ENCODE measurements at places on chromosomes 11 and 22. TPM values are rescaled to one million over a fixed set of nuclear protein-coding genes. Genes with fewer than 3 reads are reported as not detected.

DNA sequence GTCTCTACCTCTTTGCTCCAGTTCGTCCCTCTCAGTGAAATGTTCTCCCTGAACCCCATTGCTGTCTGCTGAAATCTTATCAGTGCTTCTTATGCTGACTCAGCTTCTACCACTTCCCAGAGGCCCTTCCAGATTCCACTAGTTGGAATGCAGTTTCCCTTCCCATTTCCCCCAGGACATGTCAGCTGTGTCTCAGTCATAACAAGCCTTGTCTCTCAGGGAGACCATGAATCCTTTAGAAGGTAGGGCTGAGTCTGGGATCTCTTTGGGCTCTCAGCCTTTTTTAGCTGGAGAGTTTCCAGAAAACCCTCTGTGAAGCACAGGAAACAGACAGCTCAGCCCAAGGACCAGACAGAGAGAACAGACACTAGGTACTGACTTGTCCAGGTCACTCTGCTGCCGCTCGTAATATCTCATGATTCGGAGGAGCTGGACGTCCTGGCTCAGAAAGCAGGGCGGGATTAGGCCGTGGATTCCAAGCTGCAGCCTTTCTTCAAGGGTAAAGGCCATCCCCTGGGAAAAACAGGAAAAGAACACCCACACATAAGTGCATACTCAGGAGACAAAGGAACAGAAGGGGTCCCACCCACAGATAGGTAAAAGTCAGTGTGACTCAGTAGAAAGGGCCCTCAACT is 113.0 kb downstream of the ME3 start:
- peak; percentile 68 for DNase-seq

GRCh38 chr11:132158091-132158490 is 787.7 kb downstream of the NTM start:
- no peak for DNase-seq

DNA sequence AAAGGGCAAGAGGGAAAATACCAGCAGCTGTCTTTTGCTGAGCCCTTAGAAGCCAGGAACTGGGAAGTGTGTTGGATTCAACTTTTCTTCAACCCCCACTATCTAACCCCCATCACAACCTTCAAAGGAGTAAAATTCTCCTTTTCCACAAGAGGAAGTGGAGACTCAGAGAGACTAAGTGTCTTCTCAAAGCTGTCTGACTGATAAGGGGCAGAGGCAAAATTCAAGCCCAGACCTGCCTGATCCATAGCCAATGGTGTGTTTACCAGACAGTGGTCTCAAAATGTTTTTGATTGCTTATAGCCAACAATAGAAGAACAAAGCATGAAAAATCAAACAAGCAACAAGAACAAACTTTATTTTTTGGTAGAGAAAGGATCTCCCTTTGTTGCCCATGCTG is 707.0 kb downstream of the NTM start:
- no peak for DNase-seq

DNA sequence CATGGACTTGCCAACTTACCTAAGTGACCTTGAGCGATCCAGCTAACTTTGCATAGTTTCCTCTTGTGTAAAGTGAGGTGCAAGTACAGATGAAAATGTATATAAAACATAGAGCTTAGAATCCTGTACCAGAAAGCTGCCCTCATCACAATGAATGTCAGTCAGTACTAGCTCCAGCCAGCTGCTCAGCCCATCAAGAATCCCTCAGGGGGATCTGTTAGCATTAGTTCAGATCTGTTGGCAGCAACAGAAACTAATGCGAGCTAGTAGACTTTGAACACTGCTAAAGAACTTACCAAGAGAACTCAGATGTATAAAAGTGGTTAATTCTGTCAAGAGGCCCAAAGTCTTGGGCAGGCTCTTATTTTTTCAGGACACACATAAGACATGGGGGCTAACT is 6.3 kb upstream of the C11orf91 start:
- no peak for DNase-seq

GRCh38 chr11:104254347-104254746 is 90.4 kb upstream of the PDGFD start:
- peak; percentile 31 for DNase-seq

- no peak for DNase-seq
Measured at GRCh38 chr11:952406-953385, 27.0 kb downstream of the AP2A2 start.

GRCh38 chr11:13261591-13262061 is 16.0 kb upstream of the BMAL1 start:
- DNase-seq, result peak; percentile 96

DNA sequence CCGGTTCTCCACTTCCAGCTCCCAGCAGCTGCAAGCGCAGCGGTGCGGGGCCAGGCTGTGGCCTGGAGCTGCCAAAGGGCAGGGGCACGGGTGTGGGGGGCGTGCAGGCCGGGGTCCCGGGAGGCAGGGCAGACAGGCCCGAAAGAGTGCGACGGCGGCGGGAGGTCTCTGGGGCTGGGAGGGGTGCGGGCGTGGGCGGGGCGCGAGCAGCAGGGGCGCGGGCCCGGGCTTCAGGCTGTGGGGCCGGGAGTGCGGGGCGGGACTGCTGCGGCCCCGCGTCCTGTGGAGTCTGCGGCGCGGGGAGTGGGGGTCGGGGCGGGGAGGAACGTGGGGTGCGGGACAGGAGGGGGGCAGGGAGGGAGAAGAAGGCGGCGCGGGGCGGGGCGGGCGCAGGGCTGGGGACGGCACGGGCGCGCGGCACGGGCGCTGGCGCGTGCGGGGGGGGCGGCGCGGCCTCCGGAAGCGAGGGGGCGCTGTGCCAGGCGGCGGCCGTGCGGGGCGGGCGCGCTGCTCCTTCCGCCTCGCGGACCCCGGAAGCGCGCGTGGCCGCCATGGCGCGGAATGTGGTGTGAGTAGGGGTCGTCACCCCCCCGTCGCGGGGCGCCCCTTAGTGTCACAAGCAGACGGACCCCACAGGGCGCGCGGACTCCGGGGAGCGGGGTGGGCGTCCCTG is at the start of gene MRPL23:
Gene MRPL23, plus strand, starts transcription at position 521 of the 673 bp plus-strand sequence. Its CDS starts 31 bp downstream, at position 552.
- no peak for DNase-seq

DNA sequence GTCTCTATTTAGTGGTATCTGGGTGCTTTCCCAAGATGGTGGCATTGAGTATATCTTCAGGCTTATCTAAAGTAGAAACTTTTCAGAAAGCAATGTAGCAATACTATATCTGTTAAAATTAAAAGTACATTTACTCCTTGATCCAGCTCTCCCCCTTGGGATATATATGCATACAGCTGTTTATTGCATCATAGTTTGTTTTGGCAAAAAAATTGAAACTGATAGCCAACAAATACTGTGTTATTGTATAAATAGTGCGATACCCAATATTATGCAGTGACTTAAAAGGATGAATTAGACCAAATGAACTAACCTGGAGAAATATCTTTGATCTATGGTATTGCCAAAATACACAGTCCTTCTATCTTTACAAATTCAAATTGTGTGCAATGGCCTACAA is 8.4 kb upstream of the OR10A3 start:
- DNase-seq, result no peak

- DNase-seq, result no peak
Measured at GRCh38 chr11:46719048-46719542, at the start of gene F2. TSS of gene F2 (plus strand) at chr11:46719213. CDS start at chr11:46719236, 23 bp downstream.

DNA sequence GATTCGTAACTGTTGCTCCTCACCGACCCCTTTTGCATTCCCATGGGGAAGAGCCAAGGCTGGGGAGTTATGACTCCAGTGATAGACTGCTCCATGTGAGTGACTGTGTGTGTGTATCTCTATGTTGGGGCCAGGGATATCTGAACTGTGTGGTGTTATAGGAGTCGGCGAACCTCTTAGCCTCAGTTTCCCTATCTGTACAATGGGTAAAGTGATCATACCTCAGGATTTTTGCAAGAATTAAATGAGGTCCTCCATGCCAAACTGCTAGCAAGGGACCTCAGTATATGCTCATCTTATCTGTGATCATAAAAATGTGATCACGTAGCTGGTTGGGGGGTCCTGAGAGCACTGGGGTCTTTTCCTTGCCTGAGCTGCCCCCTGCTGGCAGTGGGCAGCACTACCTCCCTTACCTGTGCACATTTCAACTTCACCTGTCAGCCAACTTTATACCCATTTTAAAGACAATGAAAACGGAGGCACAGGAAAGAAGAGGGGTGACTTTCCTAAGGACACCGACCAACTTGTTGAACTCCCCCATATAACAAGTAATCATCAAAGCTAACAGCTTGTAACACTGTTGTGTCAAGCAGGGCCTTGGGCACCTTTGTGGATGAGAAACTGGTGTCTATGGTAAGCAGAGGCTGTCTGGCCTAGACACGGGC is 1.4 kb upstream of the DPP3 start:
- DNase-seq, result no peak

- DNase-seq, result no peak
Measured at GRCh38 chr22:27654546-27655445, 146.8 kb downstream of the MN1 start.

- peak; percentile 36 for DNase-seq
Measured at GRCh38 chr11:5004424-5005274, 10.0 kb downstream of the OR51L1 start.

GRCh38 chr22:27207266-27207665 is 549.9 kb downstream of the MIAT start:
- no peak for DNase-seq

DNA sequence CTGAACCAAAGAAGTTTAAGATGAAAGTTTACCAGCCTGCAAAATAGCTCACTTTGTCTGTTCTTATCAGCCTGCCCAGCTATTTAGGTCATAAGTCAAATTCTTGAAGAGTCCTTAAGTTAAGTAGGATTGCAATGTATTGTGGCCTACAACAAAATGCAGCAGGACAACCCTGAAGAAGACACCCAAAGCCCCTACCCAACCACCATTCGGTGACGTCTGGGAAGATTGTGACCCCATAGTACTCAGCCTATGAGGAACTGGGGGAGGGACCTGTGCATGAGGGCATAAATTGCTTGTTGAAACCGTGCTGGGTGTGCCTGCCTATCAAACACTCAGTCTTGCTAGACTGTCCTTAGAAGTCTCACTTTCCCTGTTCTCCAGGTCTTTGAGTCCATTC is 50.5 kb upstream of the FDX1 start:
- DNase-seq, result no peak

- DNase-seq, result peak; percentile 91
Measured at GRCh38 chr11:128180441-128181087, 406.8 kb downstream of the ETS1 start.

- DNase-seq, result no peak
Measured at GRCh38 chr22:50576070-50576469, 2.2 kb downstream of the CPT1B start.

DNA sequence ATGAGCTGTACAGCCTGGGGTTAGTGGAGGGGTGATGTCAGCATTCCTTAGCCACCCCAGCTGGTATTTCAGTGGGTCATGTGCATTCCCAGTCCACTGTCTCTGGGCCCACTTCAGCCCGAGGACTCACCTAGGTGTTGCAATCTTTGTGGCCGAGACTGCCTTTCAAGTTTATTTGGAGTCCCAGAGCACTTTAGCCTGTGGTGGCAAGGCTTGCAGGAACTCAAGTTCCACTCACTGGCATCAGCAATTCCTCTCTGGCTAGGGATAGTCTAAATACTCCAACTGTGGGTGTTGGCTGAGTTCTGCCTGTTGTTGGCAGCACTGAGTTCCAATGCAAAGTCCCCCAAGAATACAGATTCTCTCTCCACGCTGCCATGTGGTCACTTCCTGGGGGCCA is 191.6 kb upstream of the PGR start:
- no peak for DNase-seq

DNA sequence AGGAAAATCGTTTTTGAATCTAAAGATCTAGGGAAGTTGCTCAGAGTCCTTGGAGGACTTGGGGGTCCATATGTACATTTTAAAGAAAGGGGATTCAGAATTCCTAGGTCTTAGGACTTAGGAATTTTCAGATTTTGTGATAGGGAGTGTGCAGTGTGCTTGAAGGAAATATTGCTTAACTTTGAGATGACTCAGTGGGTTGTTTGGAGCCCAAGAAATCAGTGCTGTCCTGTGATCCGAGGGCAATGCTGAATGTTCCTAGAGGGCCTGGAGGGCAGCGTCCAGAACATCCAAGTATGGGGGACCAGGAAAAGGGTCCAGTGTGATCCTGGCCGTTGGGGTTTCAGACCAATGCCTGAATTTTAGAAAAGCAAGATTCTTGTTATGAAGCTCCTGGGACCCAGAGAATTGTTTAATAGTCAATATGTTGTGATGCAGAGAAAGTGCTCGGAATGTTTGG is 3.1 kb upstream of the IGF2 start:
- DNase-seq, result peak; percentile 42

- no peak for DNase-seq
Measured at GRCh38 chr11:1226986-1227550, 4.2 kb downstream of the MUC5B start.

GRCh38 chr11:69601011-69601975 is 39.7 kb upstream of the CCND1 start:
- DNase-seq, result no peak

- DNase-seq, result no peak
Measured at GRCh38 chr22:47940211-47940610, 1177.8 kb downstream of the TBC1D22A start.

DNA sequence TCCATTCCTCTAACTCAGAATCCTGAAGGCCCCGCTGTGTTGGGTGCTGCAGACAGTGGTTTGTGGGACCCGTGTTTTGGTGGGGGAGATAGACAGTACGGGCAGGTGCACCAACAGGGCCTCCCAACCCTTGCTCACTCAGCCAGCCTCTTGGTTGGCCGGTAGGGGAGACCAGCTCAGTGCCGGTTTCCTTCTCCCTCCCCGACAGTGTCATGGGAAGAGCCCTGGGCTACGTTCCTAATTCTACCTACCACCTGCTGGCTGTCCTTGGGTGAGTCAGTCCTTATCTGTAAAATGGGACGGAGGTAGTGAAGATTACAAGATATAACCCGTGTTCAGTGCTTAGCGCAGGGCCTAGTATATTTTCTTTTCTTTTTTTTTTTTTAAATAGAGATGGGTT is 5.9 kb downstream of the TMEM134 start:
- no peak for DNase-seq

DNA sequence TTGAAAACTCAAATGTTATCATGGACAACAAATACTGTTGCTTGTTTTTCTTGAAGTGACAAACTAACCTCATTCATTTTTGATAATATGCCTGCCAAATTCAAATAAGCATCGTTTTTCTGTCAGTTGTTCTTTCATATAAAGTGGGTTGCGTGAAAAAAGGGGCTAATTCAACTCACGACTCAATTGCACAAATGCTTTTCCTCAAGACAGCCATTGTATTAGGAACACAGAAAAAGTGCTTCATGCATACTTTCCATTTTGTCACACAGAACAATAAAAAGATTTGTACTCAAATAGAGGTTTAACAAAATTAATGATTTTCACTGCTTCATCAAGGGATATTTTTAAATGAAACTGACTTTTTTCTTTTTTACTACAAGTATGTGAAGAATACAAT is 94.6 kb upstream of the ALKBH3 start:
- DNase-seq, result no peak

- peak; percentile 23 for DNase-seq
Measured at GRCh38 chr11:19244621-19245020, 3.9 kb upstream of the E2F8 start.

The RASL10A gene
- not detected for total RNA-seq

The KRTAP5-10 gene
- not detected for total RNA-seq

The PUS3 gene
- 14.0 TPM for total RNA-seq

The CAVIN3 gene
- total RNA-seq, result not detected

The TST gene
- 48.1 TPM for total RNA-seq

The SPI1 gene
- total RNA-seq, result 0.10 TPM

The CARD16 gene
- total RNA-seq, result 16.1 TPM

The RIMBP3C gene
- 0.50 TPM for total RNA-seq

The UBQLNL gene
- not detected for total RNA-seq

The SLC39A13 gene
- total RNA-seq, result 108 TPM

The TIGD3 gene
- total RNA-seq, result 2.0 TPM

The OR8K3 gene
- not detected for total RNA-seq

The MAPK12 gene
- 31.4 TPM for total RNA-seq

The MMP27 gene
- not detected for total RNA-seq

The CRYBB3 gene
- not detected for total RNA-seq

The SLC22A9 gene
- not detected for total RNA-seq
